ENCODE measurements at places on chromosomes 5 and 9. TPM values are rescaled to one million over a fixed set of nuclear protein-coding genes. Genes with fewer than 3 reads are reported as not detected.

The ERAP2 gene
- total RNA-seq = 24.2 TPM

The PCDHGB5 gene
- total RNA-seq = 18.2 TPM

The MLANA gene
- total RNA-seq = not detected

DNA sequence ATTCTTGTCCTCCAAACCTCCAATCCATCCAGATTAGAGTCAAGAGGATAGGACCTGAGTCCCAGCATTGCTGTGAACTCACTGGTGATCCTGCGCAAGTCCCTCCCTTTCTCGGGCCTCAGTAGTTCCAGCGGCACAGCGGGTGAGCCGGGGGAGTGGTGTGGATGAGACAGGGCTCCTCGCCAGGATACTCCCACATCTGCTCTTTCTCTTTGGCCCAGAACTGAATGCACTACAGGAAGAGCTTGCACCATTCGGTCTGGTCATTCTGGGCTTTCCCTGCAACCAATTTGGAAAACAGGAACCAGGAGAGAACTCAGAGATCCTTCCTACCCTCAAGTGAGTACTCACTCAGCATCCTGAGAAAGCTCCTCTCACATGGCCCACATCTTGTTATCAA, 6.3 kb downstream of the GPX3 start:
- H3K27ac ChIP-seq = no peak overlapping the region
- peaks cover 5% of the 10 kb centered on the region for H3K36me3 ChIP-seq
- no peaks in the 10 kb centered on the region for H3K27me3 ChIP-seq
- no peak overlapping the region for H3K4me3 ChIP-seq

DNA sequence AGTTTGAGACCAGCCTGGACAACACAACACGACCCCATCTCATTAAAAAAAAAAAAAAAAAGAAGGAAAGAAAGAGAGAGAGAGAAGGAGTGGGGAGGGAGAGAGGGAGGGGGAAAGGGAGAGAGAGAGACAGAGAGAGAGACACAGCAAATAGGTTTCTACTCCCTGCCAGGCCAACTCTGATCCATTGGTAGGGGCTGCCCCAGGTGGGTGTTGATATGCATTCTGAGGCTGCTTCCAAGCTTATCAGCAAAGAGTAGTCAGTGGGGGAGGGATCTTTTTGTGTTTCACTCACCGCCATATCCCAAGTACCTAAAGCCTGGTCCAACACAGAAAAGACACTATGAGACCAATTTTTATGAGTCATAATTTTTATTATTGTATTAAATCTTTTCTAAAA, 57.0 kb upstream of the SAP30L start:
- no peaks in the 10 kb centered on the region for H3K27me3 ChIP-seq
- no peak for DNase-seq
- H3K4me3 ChIP-seq = no peak overlapping the region
- no peaks in the 10 kb centered on the region for H3K36me3 ChIP-seq
- H3K4me1 ChIP-seq = no peaks in the 10 kb centered on the region
- H3K27ac ChIP-seq = no peak overlapping the region

DNA sequence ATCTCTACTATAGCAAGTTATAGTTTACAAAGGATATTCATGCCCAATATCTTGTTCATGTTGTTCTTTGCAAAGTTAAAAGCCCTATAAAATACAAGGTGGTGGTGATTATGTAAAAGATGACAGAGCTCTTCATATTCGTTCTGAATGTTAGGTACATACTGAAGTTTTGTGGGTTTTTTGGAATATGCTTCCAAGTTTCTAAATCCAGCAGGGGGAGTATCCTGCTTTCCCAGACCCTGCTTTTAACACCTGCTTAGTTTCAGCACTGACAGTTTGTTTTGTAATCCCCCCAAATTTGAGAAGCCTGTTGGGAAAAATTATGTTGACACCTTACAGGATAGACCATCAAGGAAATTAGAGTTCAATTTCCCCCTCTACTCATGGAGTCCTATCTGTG, 438.3 kb downstream of the SH3GL2 start:
- no peaks in the 10 kb centered on the region for H3K27me3 ChIP-seq
- no peaks in the 10 kb centered on the region for H3K36me3 ChIP-seq
- H3K4me1 ChIP-seq = peaks cover 2% of the 10 kb centered on the region
- no peak overlapping the region for H3K27ac ChIP-seq
- DNase-seq = no peak

DNA sequence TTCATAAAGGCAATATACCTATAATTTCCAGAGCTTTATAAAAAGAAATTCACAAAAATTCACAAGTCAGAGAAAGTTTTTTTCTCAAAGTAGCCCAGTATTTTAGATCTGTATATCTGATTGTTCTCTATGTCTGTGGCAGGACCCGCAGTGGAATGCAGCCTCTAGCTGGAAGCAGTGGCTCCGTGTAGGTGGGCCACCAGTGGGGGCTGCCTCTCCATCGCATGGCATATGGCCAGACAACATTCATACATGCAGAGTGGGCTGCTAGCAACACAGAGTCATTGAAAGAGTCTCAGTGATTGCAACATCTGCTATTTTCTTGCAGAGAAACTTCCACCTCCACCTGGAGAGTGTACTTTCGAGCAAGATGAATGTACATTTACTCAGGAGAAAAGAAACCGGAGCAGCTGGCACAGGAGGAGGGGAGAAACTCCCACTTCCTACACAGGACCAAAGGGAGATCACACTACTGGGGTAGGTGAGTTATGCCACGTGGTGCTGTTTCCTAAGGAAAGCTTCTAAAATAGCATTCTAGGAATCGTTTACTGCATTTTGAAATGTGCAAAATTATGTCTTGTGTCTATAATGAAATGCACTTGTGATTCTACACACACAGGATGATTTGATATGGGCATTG, 88.5 kb upstream of the SMC5 start:
- DNase-seq = no peak
- H3K36me3 ChIP-seq = no peaks in the 10 kb centered on the region
- no peaks in the 10 kb centered on the region for H3K27me3 ChIP-seq
- H3K27ac ChIP-seq = no peak overlapping the region
- no peaks in the 10 kb centered on the region for H3K4me1 ChIP-seq

DNA sequence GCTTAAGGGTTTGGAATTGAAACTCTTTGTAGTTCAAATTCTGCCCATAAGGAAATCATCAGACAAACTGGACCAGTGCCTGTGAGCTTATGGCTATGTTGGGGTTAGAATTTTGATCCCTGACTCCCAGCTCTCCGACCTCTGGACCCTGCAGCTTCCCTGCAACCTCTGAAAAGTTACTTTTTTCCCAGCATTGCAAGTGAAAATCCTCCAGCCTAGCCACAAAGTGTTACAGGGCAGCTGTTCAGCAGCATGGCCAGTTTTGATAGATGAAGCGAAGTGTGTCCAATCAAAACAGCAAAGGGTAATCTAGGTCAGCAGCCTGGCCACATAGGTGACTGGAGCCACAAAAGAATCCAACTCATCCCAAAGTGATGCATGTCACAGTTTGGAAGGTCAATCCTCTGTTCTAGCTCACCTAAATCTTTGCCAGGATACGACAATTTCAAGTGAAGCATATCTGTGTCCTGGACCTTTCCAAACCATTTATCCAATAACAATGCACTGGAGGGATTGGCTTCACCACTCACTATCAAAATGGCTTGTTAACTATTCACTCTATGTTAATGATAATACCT, 4.7 kb upstream of the CPEB4 start:
- no peak for DNase-seq
- H3K4me3 ChIP-seq = no peak overlapping the region
- H3K36me3 ChIP-seq = no peaks in the 10 kb centered on the region
- H3K27ac ChIP-seq = no peak overlapping the region
